Lung microvascular endothelial cell (primary cell): ENCODE measurements at places on chromosomes 4 and X. TPM values are rescaled to one million over a fixed set of nuclear protein-coding genes. Genes with fewer than 3 reads are reported as not detected.

GRCh38 chr4:56972389-56972788 lies 5.0 kb downstream of the NOA1 start:
- DNase-seq, result no peak

- DNase-seq, result peak; percentile 72
Observed at GRCh38 chrX:107686792-107687191, 58.5 kb downstream of the PRPS1 start.

DNA sequence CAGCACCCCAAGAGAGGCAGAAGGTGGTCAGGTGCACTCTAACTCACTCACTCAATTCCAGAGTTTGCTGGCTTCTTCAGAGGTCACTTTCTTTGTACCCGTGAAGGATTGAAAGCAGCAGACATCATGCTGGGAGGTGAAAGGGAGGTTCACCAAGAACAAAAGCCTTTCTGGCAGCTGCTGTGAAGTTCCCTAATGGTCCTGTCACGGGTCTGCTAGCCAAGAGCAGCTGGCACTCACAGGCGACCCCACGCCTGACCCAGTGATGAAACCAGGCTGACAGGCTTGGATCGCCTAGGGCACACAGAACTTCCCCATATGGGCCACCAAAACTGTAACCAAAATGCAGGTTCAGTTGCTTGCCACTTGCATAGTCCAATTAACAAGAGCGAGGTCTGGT lies 11.8 kb downstream of the NUDT11 start:
- no peak for DNase-seq

DNA sequence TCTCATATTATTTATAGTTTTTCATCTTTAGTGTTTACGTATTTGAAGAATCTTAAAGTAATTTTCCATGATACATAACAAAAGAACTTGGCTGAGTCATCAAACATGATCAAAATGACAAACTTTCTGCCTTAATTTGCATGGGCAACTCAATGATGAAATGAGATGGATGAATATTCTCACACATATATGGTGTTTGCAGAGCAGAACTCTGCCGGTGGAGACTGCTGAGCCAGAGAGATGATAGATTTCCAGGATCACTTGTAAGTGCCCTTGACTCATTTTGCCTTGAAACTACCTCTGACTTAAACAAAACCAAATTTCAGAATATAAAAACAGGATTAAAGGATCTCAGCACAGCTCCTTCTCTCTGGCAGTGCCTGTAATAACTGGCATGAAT lies 38.2 kb downstream of the TRPC3 start:
- no peak for DNase-seq

DNA sequence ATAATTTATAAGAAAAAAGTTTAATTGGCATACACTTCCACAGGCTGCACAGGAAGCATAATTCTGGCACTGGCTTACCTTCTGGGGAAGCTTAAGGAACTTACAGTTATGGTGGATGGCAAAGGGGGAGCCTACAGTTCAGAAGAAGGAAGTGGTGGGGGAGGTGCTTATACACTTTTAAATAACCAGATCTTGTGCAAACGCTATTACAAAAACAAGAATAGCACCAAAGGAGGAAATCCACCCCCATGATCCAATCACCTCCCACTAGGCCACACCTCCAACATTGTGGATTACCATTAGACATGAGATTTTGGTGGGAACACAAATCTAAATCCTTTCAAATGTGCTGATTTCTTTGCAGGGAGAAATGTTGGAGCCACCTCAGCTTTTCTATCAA lies 287.7 kb downstream of the CPXCR1 start:
- DNase-seq, result no peak

DNA sequence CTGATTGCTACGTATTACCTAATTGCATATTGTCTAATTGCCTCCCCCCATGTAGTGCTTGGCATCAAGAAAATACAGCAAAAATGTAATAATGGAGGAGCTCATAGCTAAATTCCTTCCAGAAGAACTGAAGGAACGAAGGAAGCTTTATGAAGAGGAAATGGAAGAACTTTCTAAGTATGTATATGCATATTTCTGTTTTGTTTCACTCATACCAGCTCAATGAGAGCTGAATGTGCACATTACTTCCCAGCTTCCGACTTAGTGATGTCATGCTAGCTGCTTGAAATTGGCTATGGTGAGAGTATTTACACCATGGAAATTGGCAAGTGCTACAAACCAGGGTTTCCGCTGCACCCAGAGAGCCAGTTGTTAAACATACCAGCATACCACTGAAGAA lies 34.7 kb downstream of the LONRF3 start:
- DNase-seq, result no peak

DNA sequence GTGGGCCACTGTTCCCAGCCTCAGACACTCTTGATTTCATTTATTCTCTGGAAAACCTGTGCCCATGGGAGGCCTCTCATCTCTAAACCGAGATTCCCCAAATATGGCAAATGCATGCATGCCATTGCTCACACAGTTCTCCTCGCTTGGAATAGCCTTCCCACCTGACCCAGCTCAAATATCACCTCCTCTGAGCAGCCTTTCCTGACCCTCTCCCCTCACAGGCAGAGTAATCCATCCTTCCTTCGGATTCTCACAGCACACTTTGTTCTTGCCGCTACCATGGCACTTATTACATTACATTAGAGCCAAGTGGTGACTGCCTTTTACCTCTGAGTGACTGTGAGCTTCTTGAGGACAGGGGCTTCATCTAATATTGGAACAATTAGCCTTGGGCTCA lies 209.5 kb downstream of the HS6ST2 start:
- no peak for DNase-seq

- no peak for DNase-seq
Observed at GRCh38 chr4:83413676-83414075, 41.9 kb downstream of the HELQ start.

- DNase-seq, result no peak
Observed at GRCh38 chrX:78650906-78651437, 8.2 kb downstream of the RTL3 start.

GRCh38 chr4:140686796-140687195 lies 69.4 kb downstream of the TBC1D9 start:
- no peak for DNase-seq

DNA sequence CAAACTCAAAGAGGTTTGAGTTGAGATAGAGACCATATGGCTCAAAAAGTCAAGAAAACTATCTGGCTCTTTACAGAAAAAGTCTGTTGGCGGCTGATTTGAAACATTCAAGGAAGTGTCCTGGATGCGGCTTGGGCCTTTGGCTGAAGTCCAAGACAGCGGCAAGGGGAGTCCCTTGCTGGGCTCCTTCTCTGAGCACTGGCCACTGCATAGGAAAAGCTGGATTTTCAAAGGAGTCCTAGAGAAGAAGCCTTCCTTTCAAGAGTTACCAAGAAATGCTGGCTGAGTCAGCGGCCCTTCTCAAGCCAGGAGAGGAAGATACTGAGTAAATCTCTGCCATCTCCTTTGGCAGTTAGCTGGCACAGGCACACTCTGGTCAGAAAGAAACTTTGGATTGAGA lies 12.1 kb downstream of the APLN start:
- DNase-seq, result no peak

GRCh38 chr4:154999950-155000578 lies 208.4 kb upstream of the NPY2R start:
- DNase-seq, result no peak

DNA sequence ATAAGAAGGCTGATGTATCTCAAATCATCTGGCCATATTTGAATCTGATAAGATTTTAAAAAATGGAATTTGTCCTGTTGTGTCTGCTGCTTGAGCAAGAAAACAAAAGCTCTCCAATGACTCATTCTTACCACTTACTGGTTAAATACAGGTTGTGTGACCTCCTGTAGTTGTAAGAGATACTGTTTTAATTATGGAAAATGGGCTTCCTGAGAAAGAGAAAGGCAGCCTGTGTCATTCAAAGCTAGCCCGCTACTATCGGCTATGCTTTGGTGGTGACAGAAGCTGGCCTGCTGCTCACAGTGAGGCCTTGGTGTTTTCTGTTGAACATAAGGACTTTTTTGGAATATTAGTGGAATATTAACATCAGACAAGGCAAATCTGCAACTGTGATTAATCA lies 1722.1 kb upstream of the PCDH10 start:
- no peak for DNase-seq

GRCh38 chr4:81833576-81833975 lies 361.9 kb upstream of the RASGEF1B start:
- no peak for DNase-seq

GRCh38 chrX:66328950-66329596 lies 165.0 kb downstream of the HEPH start:
- no peak for DNase-seq

- DNase-seq, result no peak
Observed at GRCh38 chr4:150540959-150541360, 41.0 kb upstream of the MAB21L2 start.

DNA sequence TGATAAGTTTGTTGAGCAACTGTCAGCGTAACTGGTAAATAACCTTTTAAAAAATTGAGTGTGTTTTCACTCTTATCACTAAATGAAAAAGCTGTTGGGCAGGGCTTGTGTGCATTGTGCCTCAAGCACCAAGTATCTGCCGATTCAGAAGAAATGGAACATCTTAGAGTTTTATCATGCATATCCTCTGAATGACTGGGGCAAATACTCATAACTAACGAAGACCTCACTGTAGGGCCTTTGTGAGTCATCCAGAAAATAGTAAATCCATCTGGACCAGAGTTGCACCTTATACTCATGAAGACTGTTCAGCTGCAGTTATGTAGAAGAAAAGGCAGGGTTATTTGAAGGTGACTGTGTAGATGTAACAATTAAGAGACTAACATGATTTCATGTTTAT lies 222.1 kb downstream of the CAMK2D start:
- DNase-seq, result no peak

GRCh38 chr4:98932539-98932938 lies 3.6 kb upstream of the EIF4E start:
- peak; percentile 90 for DNase-seq

GRCh38 chr4:153877898-153878297 lies 89.0 kb upstream of the SFRP2 start:
- DNase-seq, result no peak

GRCh38 chr4:138595171-138595570 lies 353.0 kb upstream of the SLC7A11 start:
- DNase-seq, result no peak

DNA sequence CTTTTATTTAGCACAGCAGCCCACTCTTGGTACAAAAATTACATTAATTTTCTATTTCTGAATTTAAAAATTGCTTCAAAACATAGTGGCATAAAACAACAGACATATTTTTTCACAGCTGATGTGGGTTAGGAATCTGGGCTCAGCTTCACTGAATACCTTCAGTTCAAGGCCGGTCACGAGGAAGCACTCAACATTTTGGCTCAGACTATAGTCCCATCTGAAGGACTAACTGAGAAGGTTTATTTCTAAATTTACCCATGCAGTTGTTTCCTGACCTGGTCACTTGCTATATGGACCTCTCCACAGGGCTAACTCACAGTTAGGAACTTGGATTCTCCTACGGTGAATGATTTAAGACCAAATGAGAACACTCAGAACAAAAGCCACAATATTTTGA lies 1230.2 kb upstream of the ADGRL3 start:
- DNase-seq, result no peak

- DNase-seq, result no peak
Observed at GRCh38 chr4:72954811-72955210, 114.7 kb downstream of the COX18 start.

DNA sequence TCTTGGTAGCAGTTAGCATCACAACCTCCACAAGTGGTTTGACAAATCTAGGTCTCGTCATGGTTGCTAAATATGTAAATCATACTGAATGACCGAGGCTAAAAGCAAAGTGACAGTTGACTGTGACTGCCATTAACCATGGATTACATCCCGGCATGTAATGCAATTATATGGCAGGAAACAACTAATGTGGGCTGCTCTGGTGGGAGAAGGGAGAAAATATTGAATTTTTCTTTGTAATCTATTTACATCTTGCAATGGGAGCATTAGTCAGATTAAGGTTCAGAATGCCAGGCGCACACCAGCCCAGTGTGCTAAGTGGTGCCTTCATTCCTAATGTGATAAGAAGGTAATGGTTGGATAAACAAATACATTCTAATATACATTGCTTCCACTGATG lies 35.8 kb downstream of the UNC5C start:
- no peak for DNase-seq

- DNase-seq, result peak; percentile 78
Observed at GRCh38 chr4:17494258-17495190, 17.4 kb downstream of the QDPR start.

DNA sequence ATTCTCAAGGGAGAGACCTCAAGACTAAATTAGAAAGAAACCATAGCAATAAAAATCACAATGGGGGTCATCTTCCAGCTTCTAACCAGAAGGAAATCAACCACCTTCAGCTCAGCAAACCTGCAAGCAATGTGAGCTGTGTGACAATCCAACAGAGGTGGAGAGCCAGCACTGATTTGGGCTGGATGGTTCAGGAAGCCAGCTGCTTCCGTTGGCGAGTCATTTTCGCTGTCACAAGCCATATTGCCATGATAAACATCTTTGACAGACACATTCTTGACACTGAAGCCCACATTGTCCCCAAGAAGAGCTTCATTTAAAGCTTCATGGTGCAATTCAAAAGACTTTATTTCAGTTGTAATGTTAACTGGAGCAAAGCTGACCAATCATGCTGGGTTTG lies 22.7 kb downstream of the F8A1 start:
- no peak for DNase-seq

- DNase-seq, result no peak
Observed at GRCh38 chrX:132489578-132490419, 961 bp upstream of the MBNL3 start.

- peak; percentile 86 for DNase-seq
Observed at GRCh38 chr4:165783626-165784025, 89.4 kb upstream of the TLL1 start.

DNA sequence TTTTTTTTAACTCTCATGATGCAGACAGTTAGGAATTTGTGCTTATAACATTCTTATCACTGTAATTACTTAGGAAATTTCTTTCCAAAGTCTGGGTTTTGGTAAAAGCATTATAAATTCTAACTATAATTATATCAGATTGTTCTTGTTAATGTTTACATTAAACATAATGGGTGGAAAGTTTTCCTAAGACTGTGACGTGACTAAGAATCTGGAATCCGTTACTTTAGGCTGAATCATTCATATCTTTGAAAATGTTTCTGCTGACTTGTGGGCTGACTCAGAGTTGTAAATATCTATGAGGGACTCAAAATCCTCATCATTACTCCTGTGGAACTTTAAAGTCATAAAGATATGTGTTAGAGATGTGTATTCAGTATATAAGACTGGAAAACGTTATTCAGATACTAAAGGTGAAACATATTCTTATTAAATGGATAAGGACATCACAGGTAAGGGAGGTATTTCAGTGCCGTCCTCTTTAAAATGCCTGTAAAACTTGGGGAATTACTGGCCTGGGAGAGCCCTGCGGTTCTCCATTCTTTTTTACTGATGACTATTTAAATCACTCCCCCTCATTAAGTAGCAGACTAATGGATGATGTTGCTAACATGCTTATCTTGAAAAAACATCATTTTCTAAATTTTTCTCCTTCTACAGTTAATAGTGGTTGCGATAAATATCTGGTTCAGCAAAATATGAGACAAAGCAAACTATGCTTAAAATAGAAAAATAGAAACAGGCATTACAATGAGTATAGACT lies 159.0 kb downstream of the DCLK2 start:
- no peak for DNase-seq

- DNase-seq, result peak; percentile 55
Observed at GRCh38 chrX:74242484-74243138, 61.4 kb upstream of the ZCCHC13 start.

- DNase-seq, result no peak
Observed at GRCh38 chr4:80393246-80393969, 57.9 kb downstream of the CFAP299 start.

The RAB41 gene
- total RNA-seq, result not detected in 2 replicates

The GAGE2A gene
- not detected in 2 replicates for total RNA-seq

The ENAM gene
- not detected in 2 replicates for total RNA-seq

The NDUFB11 gene
- 74.1 and 98.4 TPM in 2 replicates for total RNA-seq

The CDX4 gene
- not detected in 2 replicates for total RNA-seq

The ADGRG4 gene
- total RNA-seq, result under 0.01 TPM in 1 of 2 replicates, not detected in the other

The TRIM2 gene
- 6.5 and 15.7 TPM in 2 replicates for total RNA-seq

The CHIC1 gene
- 4.8 and 5.8 TPM in 2 replicates for total RNA-seq
